Activated T-cell treated with anti-CD3 and anti-CD28 coated beads, Interleukin-2, amount 50 U/mL, for 4 hours (primary cell): ENCODE measurements at places on chromosomes 11 and 22.

- DNase-seq = no peak
Observed at GRCh38 chr11:104159356-104159755, 4.6 kb downstream of the PDGFD start.

DNA sequence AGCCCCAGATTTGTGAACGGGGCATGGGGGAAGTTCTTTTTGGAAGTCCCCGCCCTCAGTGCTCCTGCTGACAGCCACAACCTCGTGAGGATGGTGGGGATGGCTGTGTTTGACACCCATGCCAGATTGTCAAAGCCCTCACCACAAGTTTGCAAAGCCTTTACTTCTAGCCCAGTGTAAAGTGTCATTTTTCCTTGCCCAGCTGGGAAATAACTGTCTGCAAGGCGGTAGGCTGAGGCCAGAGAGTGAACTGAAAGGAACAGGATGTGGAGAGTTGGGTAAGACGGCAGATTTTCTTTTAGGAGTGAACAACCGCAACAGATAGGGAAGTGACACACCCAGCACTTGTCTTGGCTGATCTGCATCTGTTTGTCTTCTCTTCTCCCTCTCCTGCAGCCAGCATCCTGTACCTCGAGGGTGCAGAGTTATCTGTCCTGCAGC lies 13.6 kb downstream of the IL17RA start:
- DNase-seq = no peak

GRCh38 chr11:69127081-69127850 lies 28.5 kb upstream of the SMIM38 start:
- DNase-seq = no peak

GRCh38 chr11:47099918-47100315 lies 76.8 kb downstream of the ARFGAP2 start:
- no peak for DNase-seq

DNA sequence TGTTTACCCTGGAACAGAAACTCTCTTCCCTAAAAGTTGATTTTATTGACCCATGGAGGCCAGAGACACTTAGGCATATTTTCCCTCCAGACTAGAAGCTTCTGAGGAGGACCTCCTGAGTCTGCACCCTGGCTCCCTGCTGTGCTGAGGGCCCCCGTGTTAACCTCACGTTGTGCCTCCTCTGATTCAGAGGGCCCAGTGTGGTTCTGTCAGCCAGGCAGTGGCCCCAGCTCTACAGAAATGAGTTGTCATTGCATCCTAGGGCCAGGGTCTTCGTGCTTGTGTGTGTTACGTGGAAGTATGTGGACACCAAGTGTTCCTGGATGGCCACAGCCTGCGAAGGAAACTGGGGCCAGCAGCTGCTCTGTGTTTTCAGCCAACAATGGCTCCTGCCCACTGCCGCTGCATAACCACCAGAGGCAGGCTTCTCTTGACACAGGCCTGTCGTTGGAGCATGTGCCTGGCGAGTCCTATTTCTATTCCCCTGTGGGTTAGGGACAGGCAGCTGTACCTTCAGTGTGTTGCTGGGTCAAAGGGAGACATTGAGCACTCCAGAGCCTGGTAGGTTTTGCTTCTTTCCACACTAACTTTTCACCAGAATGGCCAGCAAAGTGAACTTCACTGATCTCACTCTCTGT lies 44.5 kb downstream of the MED15 start:
- DNase-seq = no peak

- no peak for DNase-seq
Observed at GRCh38 chr11:84389696-84390095, 1103.5 kb upstream of the CCDC90B start.

DNA sequence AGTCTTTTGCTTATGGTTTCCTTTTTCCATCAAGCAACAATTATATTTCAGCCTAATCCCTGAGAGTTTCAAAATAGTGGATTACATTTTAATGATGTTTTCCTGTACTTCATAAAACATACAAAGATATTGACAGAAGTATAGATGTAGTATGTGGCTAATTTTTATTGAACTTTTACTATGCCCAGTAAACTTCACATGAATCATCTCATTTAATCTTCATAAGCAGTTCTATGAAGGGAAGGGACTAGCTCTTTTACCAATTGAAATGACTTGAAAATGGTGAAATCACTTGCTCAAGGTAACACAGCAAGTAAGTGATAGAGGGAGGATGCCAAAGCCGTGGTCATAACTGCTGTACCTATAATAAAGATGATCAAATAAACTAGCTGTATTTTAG lies 27.5 kb downstream of the RTN3 start:
- no peak for DNase-seq

GRCh38 chr11:128725630-128726319 lies 31.9 kb downstream of the FLI1 start:
- peak; percentile 33 for DNase-seq

GRCh38 chr11:121419836-121420235 lies 32.3 kb upstream of the SORL1 start:
- no peak for DNase-seq

- no peak for DNase-seq
Observed at GRCh38 chr11:35549787-35550186, 24.4 kb upstream of the PAMR1 start.

DNA sequence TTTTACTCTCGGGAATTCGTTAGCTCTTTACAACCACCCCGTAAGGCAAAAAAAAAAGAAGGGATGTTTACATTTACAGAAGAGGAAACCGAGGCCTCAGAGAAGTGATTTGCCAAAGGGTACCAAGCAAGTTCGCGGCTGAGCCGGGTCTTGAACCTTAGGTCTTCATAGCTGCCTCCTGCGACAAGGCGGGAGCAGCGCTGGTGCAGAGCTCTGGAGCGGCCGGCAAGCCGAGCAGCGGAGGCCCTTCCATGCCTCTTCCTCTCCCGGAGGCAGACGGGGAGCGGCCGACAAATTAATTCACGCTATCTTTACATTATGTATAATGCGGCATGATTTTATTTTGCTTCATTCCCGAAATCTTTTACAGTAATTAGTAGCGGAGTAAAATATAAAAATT lies 536.3 kb downstream of the INSC start:
- no peak for DNase-seq

- DNase-seq = no peak
Observed at GRCh38 chr11:35796562-35796961, 134.0 kb downstream of the TRIM44 start.

DNA sequence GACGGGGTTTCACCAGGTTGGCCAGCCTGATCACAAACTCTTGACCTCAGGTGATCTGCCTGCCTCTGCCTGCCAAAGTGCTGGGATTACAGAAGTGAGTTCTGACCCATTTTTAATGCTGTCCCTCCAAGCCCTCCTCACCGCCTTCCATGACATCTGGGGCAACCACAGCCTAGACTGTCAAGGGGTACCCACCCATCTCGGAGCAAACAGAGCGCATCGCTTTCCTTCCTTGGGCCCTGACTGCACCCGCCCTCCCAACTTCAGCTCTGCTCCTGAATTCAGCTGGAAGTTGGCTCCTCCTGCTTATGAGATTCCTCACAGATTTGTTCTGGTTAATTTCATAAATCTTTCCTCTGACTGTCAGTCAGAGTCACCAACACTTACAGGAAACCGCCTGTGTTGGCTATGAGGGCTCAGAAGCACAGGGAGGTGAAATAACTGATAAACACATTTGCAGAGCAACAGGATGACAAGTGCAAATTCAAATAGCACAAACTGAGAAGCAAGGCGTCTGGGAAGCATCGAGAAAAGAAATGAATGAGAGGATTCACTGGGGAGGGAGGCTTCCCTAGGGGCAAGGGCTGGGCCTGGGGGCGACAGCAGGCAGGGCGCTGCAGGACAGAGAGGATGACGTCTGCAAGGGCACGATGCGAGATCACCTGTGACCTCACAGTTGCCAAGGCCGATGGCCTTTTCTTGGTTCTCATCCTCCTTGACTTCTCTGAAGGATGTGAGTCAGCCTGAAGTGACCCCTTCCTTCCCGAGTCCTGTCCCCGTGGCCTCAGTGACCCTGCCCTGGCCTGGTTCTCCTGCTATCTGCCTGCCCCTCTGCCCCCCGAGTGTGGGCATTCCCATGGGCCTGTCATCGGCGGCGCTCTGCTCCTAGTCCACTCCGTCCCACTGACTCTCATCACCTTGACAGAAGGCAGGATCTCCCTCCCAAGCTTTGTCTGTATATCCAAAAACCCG lies 6.1 kb downstream of the IFT27 start:
- peak; percentile 3 for DNase-seq

DNA sequence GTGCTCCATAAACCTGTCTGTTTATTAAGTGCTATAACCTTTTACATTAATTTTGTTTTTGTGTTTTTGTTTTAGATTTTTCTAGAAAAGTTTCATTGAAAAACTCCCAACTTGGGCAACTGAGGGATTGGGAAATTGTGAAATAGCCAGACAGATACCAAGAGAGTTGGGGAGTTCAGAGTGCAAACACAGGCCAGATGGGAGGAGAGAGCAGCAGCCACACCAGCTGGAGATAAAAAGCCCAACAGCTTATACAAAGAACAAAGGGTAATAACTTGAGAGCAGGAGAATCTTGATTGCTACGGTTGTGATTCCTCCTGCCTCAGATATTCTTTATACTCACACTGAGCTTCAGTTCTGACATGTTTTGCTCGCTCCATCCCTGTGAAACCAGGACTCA lies 1642.2 kb downstream of the LRRC4C start:
- no peak for DNase-seq

DNA sequence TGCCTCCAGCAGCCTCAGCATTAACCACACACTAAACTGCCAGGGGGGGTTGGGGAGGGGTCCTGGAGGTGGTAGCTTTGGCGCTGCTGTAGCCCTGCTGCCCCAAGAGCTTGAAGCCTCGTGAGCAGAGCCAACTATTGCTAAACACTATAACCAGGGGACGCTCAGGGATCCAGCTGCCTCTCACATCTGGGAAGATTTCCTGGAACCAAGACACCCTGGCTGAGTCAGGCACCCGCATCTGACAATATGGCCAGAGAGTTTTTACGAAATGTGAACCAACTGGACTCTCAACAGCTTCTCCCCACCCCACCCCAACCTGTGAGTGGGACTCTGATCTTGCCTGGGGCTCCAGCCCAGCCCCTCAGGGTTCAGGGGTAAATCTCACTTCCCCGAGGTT lies 14.3 kb downstream of the C1QTNF6 start:
- no peak for DNase-seq
